Fibroblast of villous mesenchyme (primary cell): ENCODE measurements at places on chromosomes 4 and X.

DNA sequence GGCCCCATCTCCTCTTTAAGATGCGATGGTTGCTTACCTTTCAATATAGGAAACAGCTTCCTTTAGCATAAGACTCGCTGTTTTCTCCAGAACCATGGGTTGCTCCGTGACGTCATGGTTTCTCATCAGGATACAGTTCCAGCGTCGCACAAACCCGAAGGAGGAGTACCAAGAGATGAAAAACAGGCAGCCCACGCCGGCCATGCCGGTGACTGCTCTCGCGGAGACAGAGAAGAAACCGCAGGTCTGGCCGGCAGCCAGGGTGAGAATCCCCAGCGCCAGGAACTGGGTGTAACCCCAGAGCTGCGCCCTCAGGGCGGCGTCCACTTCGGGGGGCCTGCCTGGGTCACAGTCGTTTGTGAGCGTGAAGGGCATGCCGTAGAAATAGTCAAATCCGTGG lies 11.4 kb downstream of the ARSD start:
- DNase-seq, result no peak

- peak; percentile 56 for DNase-seq
Measured at GRCh38 chr4:1763550-1764080, 29.5 kb upstream of the FGFR3 start.

DNA sequence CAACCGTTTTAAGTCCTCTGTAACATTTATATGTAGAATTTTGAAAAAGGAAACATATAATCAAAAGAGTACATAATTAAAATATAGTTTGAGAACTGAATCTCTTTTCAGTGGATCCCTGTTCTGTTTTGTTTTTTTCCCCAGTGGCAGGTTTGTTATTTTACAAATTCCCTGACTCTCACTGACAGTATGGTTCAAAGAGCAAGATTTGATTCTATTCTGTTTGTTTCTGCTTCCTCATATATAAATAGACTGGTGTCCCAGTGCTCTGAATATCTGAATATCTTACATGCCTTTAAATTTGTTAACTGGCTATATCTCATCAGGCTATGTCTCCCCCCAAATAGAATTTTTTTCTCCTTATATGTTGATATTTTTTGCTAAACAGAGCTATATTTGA lies 16.6 kb downstream of the SULT1E1 start:
- no peak for DNase-seq

DNA sequence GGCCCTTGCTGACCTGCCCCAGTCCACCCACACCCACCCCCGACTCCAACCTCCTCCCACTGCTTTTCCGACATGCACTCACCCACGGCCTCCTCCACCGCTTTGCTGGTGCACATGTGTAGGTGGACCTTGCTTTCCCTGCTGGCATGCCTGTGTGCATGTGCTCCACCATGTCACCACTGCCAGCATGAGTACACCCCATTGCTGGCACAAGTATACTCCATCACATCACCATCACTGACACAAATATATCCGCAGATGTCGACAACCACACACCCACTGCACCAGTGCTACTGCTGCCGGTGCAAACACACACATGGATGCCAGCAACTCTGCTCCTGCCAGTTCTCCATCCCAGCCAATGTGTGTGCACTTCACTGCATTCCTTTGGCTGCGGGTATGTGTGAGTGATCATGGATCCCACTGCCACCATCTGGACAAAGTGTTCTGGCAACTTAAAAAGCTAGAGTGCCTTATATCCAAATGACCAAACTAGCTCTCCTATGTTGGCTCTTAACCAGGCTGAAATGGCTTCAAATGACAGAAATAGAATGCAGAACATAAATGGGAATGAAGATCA lies 1072.3 kb downstream of the RAPGEF2 start:
- DNase-seq, result no peak

DNA sequence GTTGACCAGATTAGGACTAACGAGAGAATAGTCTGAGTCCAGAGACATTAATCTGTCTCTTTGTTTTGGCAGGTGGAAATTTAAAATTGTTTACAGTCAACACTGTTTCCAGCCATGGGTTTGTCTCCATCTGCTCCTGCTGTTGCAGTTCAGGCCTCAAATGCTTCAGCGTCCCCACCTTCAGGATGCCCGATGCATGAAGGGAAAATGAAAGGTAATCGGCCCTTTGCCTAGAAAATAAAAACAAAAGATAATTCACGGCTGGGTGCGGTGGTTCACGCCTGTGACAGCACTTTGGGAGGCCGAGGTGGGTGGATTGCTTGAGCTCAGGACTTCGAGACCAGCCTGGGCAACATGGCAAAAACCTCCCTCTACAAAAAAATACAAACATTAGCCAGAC lies 815 bp downstream of the HCCS start:
- peak; percentile 5 for DNase-seq

GRCh38 chr4:108398316-108398715 lies 222.1 kb upstream of the RPL34 start:
- DNase-seq, result no peak

GRCh38 chr4:15955670-15956069 lies 7.3 kb downstream of the FGFBP2 start:
- peak; percentile 17 for DNase-seq

- DNase-seq, result no peak
Measured at GRCh38 chrX:150308532-150309157, 54.5 kb upstream of the MAMLD1 start.

DNA sequence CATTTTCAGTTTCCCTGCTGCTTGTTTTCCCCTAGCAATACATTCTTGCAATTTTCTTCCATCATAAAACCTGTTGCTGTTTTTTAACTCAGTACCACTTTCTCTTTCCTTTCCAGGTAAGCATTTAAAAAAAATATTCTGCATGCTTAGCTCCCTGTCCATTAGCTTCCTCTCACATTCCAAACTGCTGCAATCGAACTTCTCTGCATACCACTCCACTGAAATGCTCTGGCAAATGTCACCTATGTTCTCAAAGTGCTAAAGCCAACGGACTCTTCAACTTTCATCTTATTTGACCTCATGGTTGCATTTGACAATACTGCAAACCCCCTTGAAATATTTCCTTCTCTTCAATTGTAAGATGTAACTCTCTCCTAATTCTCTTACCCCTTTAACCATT lies 192.7 kb downstream of the ANAPC10 start:
- peak; percentile 3 for DNase-seq
